DMS79 treated with DMSO at 0.1 percent for 48 hours (cell line): ENCODE measurements at places on chromosomes 16 and 17.
A peak's percentile ranks its signal among the peaks of the same experiment; 100 is the strongest.

- no peak for DNase-seq
Measured at GRCh38 chr16:51698647-51699046, 547.6 kb upstream of the SALL1 start.

- no peak for DNase-seq
Measured at GRCh38 chr16:76755496-76755895, 435.5 kb upstream of the MON1B start.

- no peak for DNase-seq
Measured at GRCh38 chr16:16083421-16084156, 134.2 kb downstream of the ABCC1 start.

GRCh38 chr16:66050991-66051390 is 315.5 kb upstream of the CDH5 start:
- DNase-seq: no peak

GRCh38 chr17:36755586-36755985 is 154.2 kb downstream of the MRM1 start:
- no peak for DNase-seq

GRCh38 chr16:55628306-55628968 is 27.4 kb upstream of the SLC6A2 start:
- no peak for DNase-seq

DNA sequence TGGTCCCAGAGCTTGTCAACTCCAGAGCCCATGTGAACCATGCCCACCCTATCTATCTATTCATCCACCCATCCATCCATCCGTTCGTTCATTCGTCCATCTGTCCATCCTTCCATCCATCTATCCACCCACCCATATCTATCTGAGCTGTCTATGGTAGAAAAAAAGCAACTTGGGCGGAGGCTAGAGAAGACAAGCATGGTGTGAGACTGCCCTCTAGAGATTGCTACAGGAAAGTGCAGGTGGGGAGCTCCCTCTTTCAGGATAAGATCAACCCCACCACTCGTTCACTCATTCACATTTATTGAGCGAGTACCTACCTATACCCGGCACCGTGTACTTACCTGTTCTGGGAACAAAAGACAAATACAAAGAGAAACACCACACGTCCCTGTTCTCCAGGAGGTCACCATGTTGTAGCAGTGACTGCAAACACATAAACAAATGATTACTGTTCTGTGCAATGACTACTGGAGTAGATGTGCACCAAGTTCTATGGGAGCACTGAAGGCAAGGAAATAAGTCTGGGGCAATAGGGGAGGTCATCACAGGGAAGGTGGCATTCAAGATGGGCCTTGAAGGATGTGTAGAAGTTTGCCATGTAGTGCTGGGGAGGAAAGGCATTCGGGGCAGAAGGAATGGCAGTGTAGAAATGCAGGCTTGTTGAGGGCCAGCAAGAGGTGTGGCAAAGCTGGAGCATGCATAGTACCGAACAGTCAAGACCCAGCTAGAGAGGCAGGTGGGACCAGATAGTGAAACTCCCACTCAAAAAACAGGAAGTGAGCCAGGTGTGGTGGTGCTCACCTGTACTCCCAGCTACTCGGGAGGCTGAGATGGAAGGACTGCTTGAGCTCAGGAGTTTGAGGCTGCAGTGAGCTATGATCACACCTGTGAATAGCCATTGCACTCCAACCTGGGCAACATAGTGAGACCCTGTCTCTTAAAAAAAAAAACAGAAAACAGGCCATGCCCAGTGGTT is 13.4 kb upstream of the ATP5MC1 start:
- DNase-seq: peak; percentile 49

GRCh38 chr17:64209356-64209941 is 53.6 kb downstream of the TEX2 start:
- no peak for DNase-seq

- peak; percentile 11 for DNase-seq
Measured at GRCh38 chr17:76353004-76353598, 615 bp downstream of the PRPSAP1 start.

GRCh38 chr17:67509390-67510287 is 132.6 kb downstream of the PITPNC1 start:
- no peak for DNase-seq

GRCh38 chr17:5282642-5283217 is 646 bp downstream of the RABEP1 start:
- peak; percentile 9 for DNase-seq
